Activated CD4-positive, alpha-beta T cell treated with anti-CD3 and anti-CD28 coated beads for 36 hours (primary cell): ENCODE measurements at places on chromosomes 12 and 14. TPM values are rescaled to one million over a fixed set of nuclear protein-coding genes. Genes with fewer than 3 reads are reported as not detected.

DNA sequence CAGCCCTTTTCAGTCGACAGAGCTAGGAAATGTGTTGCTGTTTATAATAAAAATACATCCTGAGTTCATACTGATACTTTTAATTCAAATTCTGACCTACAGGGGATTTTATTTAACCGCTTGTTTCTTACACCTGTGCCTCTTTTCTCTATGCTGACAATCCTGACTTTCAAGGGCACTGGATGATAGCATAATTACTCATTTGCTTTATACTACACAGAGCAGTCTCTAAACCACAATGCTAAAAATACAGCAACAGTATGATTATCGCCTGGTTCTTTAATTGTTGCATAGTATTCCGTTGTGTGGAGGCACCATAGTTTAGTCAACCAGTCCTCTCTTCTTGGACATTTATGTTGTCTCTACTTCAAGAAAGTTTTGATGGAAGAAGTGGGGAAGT, 372.9 kb downstream of the DPF3 start:
- no peak for DNase-seq

DNA sequence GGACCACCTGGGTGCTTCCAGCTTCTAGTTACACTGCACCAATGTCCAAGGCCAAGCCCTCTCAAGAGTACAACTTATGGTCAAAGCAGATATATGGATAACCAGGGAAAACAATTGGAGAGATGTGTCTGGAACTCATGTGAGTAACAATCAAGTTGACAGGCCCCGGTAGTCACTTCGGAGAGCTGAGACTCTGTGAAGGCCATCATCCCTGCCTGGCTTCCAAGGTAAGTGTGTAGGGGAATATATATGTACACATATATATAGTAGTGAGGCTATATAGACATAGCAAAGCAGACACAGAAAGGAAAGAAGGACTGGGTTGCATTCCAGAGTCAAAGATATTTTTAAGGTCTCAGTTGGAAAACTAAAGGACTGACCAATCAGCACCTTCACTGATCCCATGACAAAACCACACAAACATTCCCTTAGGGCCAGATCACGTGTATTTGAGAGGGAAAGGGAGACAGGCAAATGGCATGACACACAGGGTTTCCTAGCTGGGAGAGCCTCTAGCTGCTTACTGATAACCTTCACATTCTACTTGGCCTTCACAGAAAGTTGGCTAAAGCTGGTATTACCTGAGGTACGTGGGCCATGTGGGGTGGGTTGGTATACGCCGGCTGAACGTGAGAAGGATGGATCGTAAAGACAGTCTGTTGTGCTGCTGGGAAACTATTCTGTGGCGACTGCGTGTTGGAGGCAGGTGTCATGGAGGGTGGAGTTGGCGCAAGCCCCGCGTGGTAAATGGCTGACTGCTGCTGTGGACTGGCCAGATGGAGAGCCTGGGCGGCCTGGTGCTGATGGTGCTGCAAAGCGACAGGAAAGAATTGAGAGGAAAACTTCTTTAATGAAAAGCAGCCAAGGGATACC, 50.0 kb downstream of the SH2B3 start:
- no peak for DNase-seq

DNA sequence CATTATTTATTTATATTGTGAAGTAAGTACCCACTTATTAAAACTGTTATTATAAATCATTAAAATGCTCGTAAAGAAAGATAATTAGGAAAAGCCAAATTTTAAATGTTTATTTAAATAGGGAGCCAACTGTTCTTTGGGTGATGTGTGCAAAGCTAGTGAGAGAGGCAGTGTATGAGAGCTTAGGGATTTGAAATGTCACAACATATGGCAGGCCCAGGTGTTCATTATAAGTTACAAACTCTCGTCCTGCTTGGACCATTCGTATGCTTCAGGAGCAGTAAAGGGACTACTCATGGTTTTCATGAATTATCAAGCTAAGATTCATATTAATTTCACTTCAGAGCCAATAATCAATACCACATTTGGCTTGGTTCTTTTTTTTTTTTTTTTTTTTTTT, 154.5 kb downstream of the TGFB3 start:
- DNase-seq = no peak

The KRT82 gene
- total RNA-seq = not detected

DNA sequence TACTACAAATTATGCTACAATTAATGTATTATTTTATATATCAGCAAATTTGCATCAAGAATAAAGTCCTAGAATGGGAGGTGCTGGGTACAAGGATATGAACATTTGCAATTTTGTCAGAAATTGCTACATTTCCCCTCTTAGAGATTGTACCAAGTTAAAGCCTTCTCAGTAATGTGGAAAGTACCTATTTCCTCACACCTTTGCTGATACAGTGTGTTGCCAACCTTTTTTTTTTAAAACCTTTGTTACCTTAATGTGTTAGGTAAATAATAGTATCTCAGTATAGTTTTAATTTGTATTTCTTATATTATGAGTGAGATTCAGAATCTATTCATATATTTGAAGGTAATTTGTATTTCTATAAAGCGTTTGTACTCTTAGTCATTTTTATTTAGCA, 95.4 kb upstream of the HIF1A start:
- no peak for DNase-seq

The EML5 gene
- total RNA-seq = 8.1 TPM

DNA sequence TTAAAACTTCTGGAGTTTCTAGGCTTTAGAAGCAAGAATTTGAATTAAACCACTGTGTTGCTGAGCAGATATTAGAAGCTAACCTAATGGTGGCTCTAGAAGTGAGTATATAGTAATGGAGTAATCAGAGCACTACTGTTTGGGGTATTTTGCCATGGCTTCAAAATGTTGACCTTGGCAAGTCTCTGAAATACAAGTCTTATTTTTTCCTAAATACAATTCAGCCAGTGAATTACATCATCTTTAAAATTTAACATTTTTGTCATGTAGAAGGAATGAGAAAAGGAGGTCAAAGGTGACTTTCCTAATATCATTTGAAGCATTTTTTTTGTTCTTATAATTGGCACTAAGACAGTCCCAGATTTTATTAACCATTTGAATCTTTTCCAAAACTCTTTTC, 25.2 kb downstream of the PMCH start:
- no peak for DNase-seq

- peak; percentile 90 for DNase-seq
Observed at GRCh38 chr14:35814371-35815005, 5.4 kb upstream of the RALGAPA1 start.

DNA sequence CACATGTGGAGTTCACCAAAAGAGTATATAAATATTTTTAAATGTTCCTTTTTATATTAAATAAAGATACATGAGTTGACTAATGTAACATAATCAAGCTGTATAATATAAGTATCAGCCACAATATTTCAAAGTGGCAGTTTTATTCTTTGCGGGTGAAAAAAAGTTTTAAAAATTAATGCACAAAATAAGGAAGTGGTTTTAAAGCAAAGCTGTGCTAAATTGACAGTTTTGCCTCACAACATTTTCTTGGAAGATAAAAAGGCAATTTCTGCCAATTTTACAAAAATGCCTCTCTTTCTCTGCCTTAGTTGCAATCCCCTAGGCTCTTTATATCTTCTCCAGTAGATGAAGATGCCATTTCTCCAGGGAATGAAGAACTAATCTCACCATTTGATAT, 719.1 kb downstream of the C12orf50 start:
- DNase-seq = no peak

DNA sequence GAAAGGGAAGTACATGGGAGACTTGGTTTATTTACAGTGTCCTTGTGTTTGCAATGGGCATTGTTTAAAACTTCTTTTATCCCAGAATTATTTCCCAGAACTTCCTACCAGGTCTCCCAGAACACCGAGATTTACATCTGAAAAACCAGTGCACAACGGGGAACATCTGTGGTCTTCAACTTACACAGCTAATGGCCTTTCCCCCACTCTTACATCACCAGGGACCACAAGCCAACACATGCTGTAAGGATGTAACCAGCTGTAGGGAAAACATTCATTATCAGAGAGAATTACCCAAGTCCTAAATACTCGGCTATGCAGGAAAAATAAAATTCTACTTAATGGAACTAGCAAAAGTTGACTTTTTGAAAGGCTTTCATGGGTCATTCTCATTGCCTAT, 267.6 kb downstream of the DUSP6 start:
- DNase-seq = no peak

DNA sequence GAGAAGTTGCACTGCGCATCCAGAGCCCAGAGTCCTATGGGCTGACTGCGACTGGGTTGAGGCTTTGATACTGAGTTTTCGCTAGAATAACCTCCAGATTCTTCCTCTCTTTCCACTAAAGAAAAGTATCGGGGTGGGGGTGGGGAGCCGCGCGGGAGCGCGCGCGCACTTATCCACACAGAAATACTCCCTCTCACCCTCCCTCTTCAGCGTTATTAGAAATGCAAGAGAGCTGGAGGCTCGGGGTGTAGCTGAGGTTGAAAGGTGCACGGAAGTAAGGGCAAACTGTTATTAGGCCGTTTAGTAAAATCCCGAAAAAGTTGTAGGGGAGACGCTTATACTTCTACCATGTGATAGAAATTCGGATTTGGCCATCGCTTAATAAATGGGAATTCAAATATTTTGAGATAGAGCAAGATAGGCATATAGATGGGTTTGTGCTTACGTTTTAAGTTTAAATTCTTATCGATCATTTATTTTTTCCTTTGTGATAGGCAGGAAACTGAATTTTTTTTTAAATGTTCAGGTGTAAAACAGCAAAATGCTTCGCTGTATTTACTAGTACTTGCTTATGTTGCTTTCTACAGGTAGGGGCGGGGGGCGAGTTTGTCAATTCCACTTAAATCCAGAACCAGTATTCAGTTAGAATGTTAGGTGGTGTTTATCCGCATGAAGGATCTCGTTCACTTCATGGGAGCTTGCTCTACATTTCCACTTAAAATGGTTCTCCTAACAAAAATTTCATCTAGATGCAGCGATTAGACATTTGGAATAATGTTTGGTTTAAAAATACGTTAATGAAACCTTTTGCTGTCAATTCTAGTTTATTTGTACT, 1.1 kb downstream of the ARHGAP5 start:
- DNase-seq = peak; percentile 6

The SLC6A15 gene
- total RNA-seq = 0.43 TPM

DNA sequence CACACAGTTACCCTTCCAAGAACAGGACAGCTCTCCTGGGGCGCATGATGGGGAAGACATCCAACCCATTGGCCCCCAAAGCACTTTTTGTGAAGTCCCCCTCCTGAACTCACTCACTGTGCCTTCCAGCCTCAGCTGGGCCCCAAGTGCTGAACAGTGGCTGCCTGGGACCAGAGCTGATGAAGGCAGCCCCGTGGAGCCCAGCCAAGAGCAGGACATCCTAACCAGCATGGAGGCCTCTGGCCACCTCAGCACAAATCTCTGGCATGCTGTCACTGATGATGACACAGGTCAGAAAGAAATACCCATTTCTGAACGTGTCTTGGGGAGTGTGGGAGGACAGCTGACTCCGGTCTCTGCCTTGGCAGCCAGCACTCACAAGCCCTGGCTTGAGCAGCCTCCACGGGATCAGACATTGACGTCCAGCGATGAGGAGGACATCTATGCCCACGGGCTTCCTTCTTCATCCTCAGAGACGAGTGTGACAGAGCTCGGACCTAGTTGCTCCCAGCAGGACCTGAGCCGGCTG, 72.0 kb downstream of the TECPR2 start:
- DNase-seq = no peak

DNA sequence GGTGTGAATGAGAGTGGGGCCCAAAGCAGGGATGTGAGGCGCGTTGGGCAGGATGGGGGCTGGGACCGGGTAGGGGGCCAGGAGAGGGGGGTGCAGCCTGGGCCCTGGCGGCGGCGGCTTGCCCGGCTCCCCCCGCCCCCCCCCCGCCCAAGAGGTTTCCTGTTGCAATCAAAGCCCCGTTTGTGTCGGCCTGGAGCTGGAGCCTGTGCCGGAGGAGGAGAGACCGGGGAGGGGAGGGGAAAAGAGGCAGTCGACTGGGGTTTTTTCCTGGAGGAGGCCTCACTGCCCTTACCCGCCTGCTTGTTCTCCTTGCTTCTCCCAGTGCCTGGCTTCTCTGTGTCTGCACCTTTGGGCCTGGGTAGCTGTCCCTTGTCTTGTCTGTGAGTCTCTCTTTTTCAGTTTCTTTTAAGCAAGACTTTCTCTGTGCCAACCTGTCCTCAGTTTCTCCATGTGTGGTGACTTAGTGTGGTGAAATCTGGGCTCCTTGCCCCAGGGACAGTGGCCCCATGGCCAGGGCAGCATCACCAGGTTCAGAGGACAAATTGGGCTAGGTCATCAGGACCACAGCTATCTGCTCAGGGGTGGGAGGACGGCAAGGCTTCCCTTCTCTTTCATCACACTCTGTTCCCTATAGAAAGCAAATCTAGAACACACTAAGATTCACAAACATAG, 8.5 kb downstream of the RARG start:
- DNase-seq = peak; percentile 51

DNA sequence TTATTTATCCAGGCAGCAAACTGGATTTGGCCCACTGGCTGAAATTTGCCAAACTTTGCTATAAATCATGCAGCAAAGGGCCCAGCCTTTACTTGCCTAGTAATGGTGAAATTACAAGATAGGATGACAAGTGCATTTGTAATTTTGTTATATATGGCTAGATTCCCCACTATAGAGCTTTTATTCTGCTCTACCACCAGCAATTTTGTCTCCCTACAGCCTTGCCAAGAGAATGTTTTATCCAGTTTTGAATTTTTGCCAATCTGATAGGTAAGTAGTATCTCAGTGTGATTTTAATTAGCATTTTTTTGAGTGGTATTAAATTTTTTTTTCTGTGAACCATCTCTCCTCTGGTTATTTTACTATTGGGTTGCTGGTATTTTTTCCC, 161.6 kb downstream of the SLC41A2 start:
- no peak for DNase-seq

- no peak for DNase-seq
Observed at GRCh38 chr12:88552610-88553079, 27.6 kb downstream of the KITLG start.

DNA sequence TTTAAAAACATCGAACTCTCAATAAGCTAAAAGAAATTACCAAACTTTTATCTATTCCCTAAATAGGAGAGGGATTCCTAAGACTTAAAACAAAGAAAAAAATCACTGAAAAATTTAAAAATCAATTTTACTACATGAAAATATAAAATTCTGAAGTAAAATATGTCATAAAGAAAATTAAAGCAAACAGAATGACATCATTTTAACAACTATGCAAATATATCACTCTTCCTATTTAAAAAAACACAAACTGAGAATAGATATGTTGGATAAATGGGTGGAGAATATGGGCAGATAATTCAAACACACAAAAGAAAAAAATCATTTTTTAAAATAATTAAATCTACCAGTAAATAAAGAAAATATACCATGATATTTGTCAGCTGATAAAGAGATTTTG, 510.0 kb downstream of the BCL11B start:
- DNase-seq = no peak

The PIANP gene
- 0.93 TPM for total RNA-seq
